Left hindlimb (tissue), 1 donor: ENCODE measurements at places on chromosomes 1 and 21.

- DNase-seq, result no peak
These were observed 4.3 kb upstream of the SPATC1L start for GRCh38 chr21:46188226-46189212.

- DNase-seq, result no peak
These were observed 1.4 kb downstream of the DSCAM start for GRCh38 chr21:40845441-40845995.

DNA sequence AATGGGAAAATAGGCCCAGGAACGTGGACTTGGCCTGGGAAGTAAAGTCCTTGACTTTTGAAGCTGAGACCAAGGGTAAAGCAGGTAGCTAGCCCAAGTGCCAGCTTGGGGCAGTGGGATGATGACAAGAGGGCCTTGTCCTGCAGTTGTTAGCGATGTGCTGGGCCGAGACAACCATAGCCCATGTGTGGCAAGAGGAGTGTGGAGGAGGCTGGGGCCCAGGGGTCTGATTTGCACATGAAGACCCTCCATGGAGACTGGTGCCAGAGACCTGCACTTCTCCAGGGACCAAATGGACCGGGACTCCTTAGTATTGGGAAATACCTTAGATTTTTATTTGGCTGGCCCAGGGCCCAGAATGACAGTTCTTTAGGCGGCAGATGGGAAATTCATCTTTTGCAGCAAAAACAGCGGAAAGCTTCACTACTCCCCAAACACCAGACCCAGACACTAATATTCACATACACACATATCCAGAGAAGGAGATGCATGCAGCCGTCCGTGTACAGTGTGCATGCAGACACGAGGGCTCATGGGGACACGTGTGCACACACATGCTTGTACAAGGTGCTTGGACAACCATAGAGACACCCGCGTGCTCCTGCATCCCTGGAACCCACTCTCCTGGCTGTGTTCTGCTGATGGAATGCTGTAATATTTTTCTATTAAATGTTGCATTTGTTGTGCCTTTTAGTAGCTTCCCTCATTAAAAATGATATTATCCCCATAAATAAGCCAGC is 78.1 kb upstream of the CSF3R start:
- no peak for DNase-seq

GRCh38 chr1:186033847-186034271 is 299.7 kb downstream of the HMCN1 start:
- no peak for DNase-seq

DNA sequence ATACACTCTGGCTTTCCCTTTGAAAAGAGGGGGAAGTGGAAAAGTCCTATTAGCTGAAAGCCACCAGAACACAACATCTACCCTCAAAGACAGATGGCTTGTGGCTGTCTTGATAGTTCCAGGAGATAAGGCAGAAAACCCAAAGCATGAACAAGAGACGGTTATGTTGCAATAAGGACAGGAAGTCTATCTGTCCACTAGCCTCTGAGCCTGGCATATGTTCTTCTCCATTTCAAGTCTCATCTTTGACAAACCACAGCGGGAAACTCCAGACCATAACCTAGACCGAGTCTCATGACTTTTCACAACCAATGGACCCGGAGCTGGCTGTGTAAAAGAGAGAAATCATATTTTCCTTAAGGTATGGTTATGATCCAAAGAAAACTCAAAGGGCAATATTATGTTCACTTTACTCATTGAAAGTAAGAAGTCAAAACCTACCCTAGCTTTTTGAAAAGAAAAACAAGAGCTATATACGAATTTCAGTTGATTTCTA is 33.8 kb downstream of the DUSP10 start:
- peak; percentile 52 for DNase-seq

DNA sequence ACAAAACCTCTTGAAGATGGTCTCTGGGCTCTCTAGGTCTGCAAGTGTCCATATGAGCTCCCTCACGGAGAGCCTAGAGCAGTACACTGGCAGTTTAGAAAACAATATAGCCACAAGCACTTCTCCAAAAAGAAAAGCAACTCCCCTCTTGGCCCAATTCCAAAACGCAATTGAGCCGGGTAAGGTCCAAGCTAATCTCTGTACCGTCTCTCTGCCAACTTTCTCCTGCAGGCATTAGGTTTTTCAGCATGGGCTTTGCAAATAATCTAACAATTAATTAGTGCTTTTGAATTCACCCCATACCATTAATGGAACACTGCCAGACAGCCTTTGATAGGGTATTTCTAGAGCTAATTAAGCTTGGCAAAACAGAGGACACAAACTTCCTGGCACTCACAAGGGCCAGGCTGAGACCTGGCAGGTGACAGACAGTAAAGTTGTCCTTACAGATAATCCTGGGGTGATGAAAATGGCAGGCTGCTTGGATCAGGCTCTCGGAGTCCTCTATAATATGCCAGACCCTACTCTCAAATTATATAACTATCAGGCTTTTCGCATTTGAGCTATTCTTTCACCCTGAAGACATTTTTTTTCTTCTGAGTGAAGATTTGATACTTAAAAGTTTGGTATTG is 39.8 kb downstream of the TGFBR3 start:
- DNase-seq, result peak; percentile 62

GRCh38 chr1:180956028-180956640 is 43.4 kb downstream of the KIAA1614 start:
- DNase-seq, result peak; percentile 36

DNA sequence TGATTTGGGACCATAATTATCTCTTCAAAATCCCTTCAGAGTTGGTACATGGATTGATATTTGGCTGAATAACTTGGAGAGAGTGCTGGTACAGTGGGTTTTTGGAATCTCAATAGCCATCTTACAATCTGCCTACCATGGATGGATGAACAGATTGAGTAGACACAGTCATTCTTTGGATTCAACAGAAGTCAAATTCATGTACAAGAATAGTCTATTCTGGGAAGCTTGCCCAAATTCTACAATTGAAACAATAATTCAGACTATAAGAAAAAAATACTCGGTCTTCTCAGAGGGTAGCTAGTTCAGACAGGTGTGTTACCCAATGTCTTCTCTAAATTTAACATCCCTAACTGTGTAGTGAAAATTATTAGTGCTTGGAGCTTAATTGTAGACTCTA is 574.0 kb downstream of the LRRIQ3 start:
- no peak for DNase-seq

DNA sequence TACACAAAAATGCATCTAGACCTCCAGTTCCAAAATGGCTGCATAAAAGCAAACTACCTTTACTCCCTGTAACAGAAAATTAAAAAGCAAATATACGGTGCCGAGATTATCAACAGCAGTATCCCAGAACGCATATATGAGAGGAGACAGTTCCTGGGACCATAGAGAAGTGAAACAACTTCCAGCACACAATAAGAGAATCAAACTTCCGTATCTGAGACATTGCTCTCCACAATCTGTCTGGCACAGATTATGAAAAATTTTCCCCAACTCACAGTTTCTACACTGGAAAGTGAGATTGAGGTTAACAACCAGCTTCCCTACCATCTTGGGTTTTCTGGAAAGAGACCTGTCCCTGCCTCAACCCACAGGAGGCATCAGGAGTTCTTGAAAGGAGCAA is 47.2 kb upstream of the ST6GALNAC3 start:
- DNase-seq, result no peak

DNA sequence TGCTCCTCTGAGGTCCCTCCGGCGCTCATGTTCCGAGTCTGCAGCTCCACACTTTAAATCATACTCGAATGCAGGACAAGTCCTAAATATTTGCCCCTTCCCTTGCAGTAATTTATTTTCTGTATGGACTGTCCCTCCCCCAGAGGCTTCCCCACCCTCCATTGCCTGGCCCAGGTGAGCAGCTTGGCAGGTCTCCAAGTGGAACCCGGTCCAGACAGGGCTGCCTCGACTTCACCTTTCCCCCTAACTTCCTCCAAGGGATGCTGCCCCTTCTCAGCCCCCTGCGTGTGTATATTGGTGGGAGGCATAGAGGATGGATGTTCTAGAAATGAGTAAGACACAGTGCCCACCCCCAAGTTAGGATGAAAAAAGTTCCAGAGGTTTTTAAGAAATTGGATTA is 5.4 kb upstream of the OPTC start:
- DNase-seq, result no peak
